CD4-positive, alpha-beta T cell treated with Interleukin-15 for 1 hour (primary cell): ENCODE measurements at places on chromosomes 7 and 10.

DNA sequence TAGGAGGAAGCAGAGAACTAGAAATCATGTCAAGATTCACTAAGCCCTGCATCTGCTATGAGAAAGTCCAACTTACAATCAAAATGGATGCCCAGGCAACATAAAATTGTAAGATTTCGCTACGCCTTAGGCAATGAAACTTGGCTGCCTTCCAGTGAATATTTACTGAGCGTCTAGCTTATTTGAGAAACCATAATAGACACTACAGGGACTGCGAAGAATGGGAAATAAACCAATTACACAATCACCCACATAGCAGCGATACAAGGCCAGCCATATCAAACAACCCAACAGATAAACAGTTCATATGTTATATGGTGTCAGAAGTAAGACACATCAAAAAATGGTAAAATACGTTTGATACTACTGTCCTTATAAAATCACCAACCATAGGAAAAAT, 545.0 kb upstream of the C7orf33 start:
- no peak for DNase-seq

DNA sequence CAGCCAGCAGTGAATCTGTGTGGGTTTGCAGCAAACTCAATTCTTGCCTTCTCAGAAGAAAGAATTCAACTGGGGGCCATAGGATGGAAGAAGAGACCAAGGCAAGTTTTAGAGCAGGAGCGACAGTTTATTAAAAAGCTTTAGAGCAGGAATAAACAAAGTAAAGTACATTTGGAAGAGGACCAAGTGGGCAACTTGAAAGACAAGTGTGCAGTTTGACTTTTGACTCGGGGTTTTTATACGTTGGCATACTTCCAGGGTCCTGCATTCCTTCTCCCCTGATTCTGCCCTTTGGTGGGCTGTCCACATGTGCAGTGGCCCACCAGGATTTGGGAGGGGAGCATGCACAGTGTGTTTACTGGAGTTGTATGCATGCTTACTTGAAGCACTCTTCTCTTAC, 3.0 kb upstream of the ANKRD22 start:
- no peak for DNase-seq

DNA sequence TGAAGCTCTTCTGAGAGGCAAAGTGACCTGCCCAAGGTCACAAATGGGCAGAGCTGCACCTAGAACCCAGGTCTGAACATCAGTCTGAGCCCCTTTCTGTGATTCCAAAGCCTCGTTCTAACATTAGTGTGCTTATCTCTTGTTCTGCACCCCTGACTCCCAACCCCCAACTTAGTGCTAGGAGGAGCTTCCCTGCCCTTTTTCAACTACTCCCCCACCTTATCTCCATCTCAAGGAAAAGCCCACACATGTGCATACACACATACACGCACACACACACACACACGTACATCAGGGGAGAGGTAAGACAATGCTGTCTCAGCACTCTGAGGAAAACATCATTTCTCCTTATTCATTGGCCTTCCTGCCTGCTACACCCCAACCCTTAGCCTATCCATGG, 8.3 kb downstream of the PRRT4 start:
- DNase-seq = no peak

DNA sequence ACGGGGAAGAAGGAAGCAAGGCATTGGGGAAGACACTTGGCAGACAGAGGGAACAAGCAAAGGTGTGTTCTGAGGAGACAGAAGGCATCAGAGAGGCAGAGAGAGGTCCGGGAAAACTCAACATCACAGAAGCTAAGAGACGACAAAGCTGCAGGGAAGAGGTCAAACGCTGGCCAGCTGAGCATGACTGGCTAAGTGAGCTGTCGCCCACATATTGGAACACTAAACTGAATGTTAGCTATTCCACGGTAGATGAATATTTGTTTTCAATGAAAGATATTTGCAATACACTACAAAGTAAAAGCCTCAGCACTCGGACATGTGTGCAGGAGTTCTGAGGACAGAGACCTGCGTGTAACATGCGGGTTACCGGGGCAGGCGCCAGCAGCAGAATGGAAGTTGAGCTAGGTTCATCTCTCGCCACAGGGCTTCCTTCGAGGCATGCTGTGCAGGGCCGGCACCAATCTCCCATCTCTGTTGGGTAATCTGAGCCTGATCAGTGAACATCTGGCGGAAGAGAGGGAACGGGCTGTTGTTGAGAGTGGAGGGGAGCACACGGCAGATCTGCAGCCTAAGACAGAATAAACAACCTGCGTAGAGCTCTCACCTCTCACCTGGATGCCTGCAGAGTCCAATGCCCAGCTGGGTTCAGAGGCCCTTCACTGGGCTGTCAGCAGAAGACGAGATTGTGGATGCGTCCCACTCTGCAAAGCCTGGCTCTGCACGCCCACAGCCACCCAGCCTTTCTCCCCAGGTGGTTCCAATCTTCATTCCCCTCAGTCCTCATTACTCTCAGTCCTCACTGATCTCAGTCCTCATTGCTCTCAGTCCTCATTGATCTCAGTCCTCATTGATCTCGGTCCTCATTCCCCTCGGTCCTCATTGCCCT, 35.9 kb downstream of the INSIG1 start:
- DNase-seq = no peak

DNA sequence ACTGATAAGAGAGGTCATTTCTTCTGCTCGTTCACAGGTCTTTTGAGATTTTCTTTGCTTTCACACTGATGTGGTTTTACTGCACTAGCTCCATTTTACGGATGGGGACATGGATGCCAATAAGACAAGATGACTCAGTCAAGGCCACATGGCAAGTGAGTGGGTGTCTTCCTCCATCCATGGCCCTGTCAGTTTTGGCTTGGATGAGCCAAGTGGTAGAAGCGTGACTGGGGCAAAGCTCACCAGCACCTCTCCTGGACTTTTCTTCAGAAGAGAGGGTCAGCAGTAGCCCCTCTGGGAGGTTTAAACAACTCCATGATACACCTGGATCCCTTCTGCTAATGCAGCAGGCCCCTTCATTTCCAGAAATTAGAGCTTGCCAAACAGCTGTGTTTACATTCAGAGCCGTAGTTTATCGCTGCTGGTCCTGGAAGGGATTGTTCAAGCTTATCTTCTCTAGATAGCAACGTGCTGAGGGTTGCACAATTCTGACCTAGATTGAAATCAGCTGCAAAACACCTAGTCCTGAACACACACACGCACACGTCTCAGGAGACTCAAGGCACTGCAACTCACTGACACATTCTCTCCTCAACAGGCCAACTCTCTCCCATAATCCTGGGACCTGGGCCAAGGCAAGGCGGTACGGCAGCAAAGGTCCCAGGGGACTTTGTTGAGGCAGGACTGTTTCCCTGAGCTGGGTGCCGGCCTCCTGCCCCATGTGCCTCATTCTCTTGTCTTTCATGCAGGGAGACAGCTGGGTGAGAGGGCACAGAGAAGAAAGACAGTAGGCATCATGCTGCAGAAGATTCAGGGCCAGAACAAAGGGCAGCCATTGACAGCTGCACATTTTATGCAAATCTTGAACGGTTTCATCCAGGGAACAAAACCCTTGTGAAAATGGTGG, 14.2 kb upstream of the PDCD4 start:
- no peak for DNase-seq

DNA sequence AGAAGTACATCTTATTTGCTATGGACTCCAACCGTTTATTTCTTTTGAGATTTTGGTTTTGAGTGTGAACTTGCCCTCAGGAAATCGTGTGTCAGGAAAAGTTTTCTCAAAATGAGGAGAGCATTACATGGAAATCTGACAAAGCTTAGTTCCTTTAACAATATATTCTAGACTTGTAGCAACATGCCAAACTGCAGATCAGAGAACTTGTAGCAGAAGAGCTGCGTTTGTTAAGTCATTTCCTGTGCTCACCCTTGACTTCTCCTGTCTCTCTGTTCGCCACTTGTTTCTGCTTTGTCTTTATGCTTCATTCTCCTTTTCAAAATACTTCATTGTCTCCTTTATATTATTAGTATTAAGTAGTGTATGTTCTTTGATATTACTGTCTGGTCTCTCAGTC, 116.6 kb upstream of the FOXP2 start:
- no peak for DNase-seq

GRCh38 chr10:60495338-60496055, 105.8 kb upstream of the ANK3 start:
- DNase-seq = no peak
